Hepatocyte (in vitro differentiated cells): ENCODE measurements at places on chromosomes 2 and 18.

GRCh38 chr18:54100920-54101470, 123.5 kb downstream of the MBD2 start:
- no peak for DNase-seq

GRCh38 chr2:172425336-172425735, 2.0 kb upstream of the ITGA6 start:
- no peak for DNase-seq

GRCh38 chr2:217553202-217553601, 449.6 kb downstream of the TNS1 start:
- no peak for DNase-seq

GRCh38 chr2:28726177-28726576, 25.5 kb upstream of the PPP1CB start:
- DNase-seq = no peak

- DNase-seq = no peak
These were observed 133.0 kb upstream of the MYO3B start for GRCh38 chr2:170044751-170045478.

DNA sequence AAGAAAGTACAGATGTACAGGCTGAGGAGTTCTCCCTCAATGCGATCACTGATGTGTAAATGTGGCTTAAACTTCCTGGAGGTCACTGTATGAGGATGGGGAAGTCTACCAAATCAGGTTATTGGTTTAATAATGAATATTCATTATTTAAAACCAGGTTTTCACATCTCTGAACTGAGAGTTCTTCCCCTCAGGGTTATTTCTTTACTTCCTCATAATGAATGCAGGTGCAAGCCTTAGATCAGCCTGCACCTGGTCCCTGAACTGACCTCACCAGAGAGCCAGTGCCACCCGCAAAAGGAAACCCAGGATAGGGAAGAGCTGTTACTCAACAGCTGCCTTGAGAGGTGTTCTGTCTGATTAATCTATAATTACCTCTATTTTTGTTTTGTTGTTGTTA, 369.0 kb downstream of the EPHA4 start:
- no peak for DNase-seq

DNA sequence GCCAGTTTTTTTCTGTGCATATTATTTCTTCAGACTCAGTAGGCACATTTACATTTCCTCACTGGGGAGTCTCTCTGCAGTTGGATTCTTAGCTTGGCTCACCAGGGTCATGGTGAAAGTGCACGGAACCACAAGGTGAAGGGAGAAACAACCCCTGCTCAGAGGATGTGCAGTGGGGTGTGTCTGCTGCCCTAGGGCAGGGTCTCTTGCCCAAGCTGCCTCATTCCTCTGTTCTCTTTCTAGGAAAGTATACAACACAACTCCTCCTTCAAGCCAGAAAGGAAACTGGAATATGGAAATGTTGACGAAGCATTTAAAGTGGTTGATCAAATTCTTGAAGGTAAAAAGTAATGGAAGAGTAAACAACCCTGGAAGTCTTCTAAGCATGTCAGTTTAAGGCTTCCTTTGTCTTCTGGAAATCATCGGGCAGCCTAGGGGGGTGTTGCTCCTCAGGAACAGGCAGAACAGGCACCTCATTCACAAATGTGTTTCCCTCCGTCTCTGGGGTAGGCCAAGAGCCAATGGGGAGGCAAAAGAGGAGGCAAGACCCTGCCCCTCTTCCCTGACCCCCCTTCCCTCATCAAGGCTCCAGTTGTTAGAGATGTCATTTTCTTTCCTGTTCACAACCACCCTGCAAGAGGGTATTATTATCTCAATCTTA, 41.4 kb downstream of the AOX1 start:
- no peak for DNase-seq

GRCh38 chr2:240917684-240918257, 11.6 kb downstream of the CROCC2 start:
- DNase-seq = no peak

- DNase-seq = peak; percentile 6
These were observed 90.6 kb downstream of the TWIST2 start for GRCh38 chr2:238938401-238939055.

GRCh38 chr2:136212426-136213378, 94.8 kb upstream of the CXCR4 start:
- DNase-seq = no peak

DNA sequence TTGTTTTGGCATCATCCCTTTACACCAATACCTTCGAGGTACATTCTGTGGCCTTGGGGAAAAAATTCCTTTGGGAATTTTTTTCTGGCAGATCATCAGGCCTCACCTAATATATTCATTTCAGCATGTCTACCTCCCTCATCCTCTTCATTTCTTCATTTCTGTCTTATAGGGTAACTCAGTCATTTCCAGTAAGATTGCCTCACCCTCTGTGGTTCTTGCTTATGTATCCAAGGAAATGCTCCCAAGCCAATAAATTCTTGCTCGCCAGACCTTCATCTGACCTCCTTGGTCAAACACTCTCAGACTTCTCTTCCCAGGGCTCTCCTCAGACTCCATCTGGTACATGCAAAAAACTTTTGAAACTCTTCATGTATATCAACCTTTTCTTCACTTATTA, 265.6 kb downstream of the TMX3 start:
- DNase-seq = no peak

GRCh38 chr2:17961789-17962188, 83.3 kb downstream of the KCNS3 start:
- DNase-seq = no peak

GRCh38 chr2:102606353-102606752, 13.0 kb upstream of the SLC9A2 start:
- DNase-seq = peak; percentile 44

- no peak for DNase-seq
These were observed 107.8 kb upstream of the XPO1 start for GRCh38 chr2:61645911-61646310.

DNA sequence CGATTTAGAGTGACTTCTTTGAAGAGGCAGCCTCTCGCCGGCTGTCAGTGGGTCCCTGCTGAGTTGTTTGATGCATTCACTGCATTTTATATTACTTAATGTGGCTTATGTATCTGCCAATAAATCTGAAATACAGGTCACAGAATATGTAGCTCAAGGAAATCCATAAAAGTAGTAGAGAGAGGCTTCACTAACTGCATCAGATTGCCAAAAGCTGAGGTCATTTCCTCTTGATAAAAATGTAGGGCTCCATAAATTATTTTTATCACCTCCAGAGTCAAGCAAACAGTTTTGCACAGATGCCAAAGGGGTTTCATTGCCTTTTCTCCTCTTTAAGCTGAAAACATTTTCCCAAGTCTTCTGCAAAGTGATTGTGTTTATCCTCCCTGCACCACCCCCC, 36.5 kb upstream of the CCDC93 start:
- DNase-seq = no peak

DNA sequence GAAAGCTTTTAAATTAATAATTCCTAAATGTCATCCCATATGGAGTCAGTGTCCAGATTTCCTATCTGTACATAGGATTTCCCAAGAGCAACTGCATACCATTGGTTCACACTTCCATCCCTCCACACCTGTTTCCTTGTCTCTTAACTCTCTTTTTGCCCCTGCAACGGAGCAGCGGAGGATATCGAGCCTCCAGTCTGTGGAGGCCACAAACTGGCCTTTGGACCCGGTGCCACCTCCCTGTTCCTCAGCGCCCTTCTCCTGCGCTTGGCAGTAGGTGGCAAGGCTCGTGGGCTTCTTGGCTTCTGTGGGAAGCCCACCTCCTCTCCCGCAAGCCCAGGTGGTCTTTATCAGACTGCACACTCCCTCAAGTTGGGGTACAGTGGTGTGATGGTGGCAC, 23.8 kb upstream of the STK25 start:
- no peak for DNase-seq

DNA sequence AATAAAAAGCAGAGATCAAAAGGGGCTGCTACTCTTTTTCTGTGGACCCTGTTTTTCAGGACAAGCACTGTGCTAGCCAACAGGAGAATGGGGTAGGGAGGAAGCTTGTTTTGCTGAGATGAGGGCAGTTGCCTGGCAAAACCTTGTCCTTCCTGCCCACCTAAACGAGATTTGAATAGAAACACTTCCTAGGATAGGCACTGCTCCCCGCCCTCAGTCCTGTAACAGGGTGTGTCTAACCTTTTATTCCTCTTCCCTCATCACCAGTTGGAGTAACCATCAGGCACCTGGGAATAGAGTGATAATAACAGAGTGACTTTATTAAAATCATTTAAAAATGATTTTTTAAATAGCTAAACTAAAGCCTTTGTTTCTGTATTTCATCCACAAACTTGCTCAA, 368.8 kb downstream of the LNPK start:
- DNase-seq = no peak

DNA sequence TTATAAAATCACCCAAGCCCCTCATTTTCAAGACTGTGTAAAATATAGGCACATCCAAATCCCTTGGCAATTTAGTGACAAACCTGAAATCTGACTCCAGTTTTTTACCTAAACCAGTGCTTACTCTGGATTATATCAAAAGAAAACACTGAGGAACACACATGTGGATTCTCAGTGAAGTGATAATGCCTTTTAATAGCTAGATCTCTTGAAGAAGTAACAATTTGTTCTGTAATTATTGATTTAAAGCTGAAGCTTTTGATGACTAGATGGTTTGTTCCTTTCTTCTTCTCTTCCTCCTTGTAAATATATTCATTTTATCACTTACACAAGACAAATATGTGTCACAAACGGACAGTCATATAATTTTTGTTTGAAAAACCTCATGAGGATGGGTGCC, 894.6 kb downstream of the DCC start:
- DNase-seq = no peak

DNA sequence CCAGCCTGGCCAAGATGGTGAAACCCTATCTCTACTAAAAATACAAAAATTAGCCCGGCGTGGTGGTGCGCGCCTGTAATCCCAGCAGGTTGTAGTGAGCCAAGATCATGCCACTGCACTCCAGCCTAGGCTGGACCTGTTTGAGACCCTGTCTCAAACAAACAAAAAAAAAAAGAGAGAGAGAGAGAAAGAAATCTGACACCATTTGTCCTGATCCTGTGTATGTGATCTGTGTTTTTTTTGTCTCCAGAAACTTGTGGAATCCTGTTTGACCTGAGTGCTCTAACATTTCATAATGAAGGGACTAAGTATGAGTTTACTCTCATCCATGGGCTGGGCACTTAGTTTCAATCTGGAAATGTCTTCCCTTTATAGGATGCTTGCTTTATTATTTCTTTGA, 6.4 kb upstream of the ITPRIPL1 start:
- no peak for DNase-seq

- no peak for DNase-seq
These were observed 51.1 kb upstream of the LGALSL start for GRCh38 chr2:64402876-64403275.

DNA sequence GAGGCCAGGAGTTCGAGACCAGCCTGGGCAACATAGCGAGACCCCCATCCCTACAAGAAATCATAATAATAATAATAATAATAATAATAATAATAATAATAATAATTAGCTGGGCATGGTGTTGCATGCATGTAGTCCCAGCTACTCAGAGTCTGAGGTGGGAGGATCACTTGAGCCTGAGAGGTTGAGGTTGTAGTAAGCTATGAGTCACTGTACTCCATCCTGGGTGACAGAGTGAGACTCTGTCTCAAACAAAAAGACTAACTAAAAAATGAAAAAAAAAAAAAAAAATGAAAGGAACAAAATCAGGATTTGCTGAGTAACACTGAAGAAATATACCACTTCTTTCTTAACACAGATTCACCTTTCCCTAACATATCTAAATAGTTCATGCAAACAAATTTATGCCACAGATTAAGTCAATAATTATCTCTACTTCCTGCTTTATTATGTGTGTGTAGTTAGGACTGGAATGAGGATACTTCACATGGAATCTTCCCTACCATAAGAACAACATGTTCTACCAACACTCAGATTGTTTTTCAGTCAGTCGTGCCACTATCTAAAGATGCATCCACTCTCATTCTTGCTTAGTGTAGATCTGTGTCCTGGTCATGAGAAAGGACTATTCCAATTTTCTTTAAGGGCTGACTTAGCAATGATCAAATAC, 928.7 kb downstream of the SLC4A3 start:
- DNase-seq = no peak

DNA sequence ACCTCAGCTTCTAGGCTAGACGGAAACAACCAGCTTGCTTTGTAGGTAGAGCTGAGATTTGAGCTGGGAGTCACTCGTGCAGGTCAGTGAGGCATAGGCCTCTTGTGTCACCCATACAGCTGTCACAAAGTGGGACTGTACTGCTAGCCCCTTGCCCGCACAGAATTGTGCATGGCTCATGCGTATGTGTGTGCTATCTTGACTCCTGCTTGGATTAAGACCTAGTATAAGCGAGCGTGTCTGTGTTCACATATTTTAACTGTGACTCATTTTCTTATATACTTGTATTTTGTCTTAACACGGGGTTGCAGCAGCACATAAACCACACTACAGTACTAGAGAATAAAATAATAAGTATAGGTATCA, 20.1 kb downstream of the CEP68 start:
- DNase-seq = no peak

GRCh38 chr18:13165636-13166423, 52.7 kb upstream of the LDLRAD4 start:
- no peak for DNase-seq

GRCh38 chr2:196247114-196247975, 76.0 kb upstream of the STK17B start:
- no peak for DNase-seq

- DNase-seq = no peak
These were observed 23.9 kb downstream of the NOL10 start for GRCh38 chr2:10665833-10666232.

DNA sequence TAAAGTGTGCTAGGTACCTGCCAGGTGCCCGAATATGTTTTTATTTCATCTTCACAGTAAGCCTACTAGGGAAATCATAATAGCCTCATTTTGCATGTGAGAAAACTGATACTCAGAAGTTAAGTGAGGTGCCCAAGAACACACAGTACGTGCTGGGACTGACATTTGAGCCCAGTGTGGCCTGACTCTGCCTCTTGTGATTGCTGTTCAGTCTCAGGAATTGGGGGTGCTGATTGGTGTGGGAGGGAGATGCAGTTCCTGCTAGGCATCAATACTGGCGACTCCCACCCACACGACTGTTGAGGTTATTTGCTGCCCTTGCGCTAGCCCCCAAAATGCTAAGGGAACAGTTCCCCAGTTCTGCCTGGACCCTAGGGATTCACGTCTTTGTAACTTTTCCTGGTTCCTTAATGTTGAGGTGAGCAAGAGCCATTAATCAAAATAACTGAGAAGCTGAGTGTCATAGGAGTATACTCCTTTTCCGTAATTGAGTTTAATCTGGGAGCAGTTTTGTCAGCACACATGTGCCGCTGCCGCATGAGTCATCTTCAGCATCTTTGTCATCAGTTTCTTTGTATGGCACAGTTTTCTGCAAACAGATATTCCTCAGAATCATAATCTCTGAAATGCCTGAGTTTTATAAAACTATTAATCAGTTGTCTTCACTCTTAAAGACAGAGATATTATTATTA, 120.7 kb downstream of the NCK2 start:
- DNase-seq = no peak

GRCh38 chr2:119827866-119828507, 68.3 kb downstream of the PTPN4 start:
- no peak for DNase-seq

DNA sequence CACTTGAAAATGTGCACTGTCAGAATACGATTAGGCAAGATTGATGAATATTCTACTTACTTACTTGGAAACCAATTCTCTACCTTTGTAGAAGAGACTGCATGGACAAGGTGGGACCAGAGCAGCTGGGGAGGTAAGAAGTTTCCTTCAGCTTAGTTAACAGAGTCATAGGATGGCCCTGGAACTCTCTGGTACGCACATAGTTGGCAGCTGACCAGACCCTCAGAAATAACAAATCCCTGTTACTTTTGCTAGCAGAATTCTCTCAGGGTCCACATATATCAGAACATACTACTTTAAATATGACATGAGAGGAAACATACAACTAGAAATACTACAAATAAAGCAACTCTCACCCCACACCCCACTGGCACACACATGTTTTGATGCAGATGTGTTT, 24.8 kb upstream of the STAT1 start:
- DNase-seq = no peak
